NCI-H1105 treated with DMSO at 0.1 percent for 48 hours (cell line): ENCODE measurements at places on chromosomes 3 and 15.

DNA sequence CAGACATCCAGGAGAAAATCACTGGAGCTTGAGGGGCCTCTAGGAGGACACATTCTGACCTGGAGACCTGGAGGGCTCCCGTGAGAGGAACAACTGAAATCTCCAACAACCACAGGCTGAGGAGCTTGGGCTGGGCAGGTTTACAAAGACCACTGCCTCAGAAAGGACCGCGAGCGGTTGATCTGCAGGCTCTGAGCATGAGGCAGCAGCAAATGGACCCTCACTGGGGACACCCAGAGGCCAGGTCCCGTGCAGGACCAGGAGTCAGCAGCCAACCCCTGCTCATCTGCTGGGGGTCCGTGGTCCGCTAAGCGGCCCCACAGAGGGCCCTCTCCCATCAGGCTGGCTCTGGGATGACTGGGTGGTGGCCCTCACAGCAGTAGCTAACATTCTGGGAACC lies 10.5 kb upstream of the EPHB3 start:
- DNase-seq = no peak

GRCh38 chr3:193914602-193915001 lies 221.3 kb upstream of the HES1 start:
- no peak for DNase-seq

- DNase-seq = peak; percentile 16
Measured at GRCh38 chr3:61719278-61719977, 158.1 kb downstream of the PTPRG start.

DNA sequence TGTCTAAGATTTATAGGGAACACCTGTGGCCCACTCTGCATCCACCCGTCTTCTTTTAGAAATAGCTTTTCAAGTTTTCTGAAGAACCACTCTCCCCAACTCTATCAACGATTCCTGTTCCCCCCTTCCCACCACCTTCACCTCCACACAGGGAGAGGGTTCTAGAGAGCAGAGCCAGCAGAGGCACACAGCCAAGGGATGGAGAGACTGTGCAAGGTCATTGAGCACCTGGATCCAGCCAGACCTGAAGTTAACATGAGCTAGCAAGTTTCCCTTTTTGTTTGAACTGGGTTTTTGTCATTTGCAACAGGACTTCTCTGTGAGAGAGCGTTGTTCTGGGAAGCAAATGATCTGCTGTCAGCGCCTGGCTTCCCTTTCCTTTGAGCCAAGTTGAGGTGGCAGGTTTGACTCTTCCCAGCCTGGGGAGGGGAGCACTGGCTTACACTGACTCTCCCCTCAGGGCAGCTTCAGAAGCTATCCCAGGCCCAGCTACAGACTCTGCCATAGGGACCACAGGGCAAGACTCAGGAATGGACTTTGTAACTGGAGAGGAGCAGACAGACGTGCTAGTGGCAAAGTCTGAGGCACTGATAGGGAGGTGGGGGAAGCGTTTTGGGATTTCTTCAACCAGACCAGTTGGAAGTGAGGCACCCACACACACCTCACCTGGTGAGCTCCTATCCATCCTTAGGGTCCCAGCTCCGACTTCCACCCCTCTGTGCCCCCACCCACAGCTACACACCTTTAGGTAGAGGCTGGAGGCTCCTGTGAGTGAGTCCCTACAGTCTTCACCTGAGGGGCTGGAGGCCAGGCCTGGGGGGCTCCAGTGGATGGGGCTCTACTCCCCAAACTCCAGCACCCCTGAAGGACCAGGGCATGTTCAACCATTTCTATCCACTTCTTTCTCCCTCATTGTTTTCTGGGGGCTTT lies 19.4 kb upstream of the PLXNA1 start:
- no peak for DNase-seq

DNA sequence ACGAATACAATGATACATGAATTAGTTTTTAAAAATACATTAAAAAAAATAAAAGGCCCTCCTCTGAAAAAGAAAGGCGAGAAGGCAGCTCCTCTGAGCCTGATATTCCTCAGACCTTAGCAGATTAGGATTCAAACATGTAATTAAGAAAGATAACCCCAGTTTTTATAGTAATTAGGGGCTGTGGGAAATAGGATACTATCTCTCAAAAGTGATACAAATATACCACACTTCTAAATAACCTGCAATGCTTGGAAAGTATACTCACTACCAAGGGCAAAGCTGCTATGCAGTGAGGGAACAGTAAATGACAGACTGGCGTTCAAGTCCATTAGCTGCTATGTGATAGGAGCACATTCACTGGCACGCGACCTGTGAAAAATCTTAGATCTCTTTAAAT lies 445.1 kb downstream of the FOXP1 start:
- DNase-seq = no peak

- DNase-seq = no peak
Measured at GRCh38 chr15:52481915-52482314, 46.8 kb downstream of the MYO5A start.

DNA sequence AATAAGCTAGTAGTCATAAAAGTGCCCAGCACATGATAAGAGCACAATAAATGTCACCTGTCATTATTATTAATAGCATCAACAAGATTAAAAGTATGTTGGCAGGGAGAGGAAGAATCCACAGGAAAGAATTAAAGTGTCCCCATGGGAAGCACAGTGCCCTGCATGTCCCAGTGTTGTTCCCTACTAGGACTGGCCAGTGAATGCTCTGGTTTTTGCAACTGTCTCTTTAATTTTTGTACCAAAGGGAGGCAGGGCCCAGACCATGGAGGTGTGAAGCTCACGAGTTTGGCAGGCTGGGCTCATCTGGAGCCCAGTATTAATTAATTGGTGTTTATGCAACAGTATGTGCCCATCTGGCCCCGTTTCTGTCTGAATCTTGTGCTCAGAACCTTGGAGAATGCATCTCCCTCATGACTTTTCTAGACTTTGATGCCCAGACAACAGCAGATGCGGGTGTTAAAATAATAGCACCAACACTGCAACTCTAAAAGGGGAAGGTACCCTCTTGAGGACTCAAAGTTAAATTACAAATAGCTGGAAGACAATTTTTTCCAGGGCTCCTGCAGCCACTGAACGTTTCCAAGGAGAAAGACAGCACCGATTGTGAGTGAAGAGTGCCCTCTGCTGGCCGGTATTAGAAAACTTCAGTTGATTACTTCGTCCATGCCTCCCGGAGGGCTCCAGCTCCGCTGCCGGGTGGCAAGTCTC lies 71.9 kb upstream of the SPATA12 start:
- DNase-seq = peak; percentile 59

DNA sequence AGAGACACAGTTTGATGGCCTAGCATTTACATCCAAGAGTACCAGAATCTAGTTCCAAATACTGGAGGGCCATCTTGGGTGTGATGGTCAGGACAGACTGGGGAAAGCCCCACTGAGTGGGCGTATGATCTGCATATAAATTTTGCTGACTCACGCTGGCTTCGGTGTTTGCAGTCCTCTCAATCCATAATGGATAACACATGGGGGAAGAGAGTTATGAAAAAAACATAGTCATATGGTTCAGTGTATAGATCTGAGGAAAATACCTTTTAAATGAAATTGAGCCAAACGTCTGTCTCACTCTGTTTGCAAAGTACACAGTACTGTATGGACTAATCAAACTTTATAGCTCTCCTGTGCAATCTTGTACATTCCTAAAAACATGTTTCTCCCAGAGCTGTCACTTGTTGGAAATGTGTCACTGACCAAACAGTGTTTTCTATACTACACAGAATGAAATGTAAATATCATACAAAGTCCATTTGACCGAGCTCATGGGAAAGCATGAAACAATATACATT lies 125.3 kb upstream of the THBS1 start:
- no peak for DNase-seq

DNA sequence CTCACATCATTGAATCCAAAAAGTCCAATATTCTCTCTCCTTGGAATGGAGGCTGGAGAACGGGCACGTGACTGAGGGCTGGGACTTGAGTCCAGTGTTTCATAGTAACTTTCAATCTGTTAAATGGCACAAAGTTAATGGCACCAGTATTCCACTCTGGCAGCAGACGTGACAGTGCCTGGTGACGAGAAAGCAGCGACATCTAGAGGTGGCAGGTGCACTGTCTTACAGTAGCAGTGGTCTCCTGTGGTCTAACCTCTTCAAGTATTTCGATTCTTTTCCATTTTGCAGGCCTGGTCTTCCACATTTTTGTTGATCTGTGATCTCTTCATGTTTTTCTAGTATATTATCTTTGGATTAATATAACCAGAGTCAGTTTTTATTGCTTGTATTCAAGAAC lies 107.1 kb downstream of the OXSM start:
- DNase-seq = no peak

DNA sequence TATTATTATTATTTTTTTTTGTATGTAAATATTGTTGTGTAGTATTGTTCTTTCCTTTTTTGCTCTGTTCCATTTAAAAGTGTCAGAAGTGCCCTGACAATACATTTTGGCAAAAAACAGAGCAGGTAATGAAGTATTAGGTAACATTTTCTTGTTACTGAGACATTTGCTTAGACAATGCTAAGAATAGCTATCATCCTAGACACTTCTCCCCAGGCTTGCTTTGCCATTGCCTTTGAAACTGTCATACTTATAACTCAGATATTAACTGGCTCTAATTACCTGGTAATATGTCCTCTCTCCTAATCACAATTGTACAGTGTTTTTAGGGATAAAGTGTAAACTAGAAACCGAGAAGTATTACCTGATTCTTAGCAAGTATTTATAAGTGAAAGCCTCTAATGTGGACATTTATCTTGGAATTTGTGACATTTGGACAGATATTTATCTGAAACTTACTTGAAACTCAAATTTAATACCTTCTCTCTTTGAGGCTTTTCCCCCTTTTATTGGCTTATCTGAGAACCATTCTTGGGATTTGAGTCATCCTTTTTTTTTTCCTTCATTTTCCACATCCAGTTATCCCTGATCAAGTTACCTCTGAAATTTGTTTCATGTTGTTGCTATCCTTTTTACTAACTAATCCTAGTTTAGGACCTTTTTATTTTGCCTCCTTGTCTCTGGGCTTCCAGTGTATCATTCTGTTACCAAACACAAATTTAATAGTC lies 13.1 kb downstream of the ARIH1 start:
- DNase-seq = no peak

DNA sequence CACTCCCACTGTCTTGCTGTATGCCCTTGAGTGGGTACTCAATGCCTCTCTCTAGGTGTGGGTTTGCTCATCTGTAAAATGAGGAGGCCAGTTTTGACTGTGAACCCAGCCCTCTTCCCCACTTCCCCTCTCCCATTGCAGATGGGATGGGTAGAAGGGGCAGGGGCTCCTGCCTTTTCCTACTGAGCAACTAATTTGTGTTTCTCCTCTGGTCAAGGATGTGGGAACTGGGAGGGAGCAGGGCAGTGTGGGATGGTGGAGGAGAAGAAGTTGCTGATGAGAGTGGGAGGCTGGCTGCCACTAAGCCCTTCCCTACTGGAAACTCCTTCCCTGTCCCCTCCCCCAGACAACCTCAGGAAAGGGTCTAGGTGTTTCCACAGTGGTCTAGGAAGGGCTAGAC lies 20.1 kb upstream of the ANKDD1A start:
- no peak for DNase-seq

DNA sequence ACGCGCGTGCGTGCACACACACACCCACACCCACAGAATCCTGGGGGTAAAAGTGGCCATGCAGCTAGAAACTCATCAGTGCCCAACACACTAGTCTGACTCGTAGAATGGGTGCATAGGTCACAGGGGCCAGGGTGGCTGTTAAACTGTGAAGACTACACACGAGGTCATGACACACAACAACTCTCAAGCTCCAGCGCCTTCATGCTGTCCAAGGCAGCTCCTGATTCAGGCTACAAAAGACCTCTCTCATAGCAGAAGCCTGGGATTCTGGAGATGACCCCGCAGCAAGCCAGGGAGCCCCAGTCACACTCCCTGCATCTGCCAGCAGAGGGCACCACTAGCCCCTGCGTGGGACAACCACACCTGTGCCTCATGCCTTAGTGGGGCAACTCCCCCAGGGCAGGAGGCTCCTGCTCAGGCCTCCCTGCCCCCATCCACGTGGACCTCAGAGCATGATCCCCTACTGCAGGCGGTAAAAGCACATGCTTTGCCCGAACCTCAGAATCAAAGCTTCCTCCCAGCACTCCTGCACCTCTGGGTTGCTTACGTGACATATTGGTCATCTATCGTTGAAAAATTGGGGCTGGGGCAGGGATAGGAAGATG lies 93.1 kb downstream of the LRIG1 start:
- peak; percentile 32 for DNase-seq

DNA sequence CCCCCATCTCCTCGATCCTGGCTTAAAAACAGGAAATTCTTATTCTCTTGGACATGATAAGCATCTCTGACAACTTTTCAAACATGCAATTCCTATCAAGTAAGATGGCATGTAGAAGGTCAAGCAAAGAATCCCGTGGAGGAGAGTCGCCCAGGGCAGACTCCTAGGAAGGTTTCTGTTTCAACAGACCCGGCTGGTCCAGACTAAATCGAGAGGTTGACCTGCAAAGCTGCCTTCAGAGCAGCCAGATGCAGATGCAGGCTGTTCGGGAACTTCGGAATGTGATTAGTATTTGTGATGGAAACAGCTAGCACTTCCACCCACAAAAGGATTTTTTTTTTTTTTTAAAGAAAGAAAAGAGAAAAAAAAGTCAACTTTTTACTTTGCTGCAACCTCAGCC lies 216.8 kb downstream of the NR1D2 start:
- no peak for DNase-seq

DNA sequence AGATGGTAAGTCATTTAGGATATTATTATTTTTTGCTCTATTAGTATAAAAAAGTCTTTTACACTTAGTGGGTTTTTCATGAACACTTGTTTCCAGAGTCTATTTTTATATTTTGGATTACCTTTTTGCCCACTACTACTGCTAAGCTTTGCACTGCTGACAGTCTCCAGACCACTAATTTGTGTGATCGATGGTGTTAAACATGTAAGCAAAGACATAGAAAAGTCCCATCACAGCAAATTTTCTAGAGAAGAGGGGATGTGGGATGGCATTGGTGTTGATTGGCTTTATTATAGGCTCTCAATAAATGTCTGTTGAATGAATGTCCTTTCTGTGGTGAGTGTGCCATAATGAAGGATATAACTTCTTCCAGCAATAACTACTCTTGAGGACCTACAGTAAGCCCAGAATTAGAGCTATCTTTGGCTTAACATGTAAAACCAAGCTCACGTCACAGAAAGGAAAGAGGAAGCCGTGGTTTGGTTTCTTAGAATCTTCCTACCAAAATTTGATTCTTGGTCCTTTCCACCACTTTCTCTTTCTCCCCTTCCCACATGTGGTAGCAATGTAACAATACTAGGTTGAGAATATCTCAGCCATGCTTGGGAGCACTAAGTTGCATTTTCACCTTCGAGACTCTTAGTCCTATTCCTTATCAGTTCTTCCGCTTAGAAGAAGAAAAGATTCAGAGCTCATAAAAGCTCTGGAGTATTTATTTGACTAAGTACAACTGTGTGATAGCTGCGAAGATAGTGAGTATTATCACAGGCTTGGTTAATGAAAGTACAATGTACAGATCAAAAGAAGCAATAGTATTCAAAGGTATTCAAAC lies 90.6 kb upstream of the UMPS start:
- no peak for DNase-seq

DNA sequence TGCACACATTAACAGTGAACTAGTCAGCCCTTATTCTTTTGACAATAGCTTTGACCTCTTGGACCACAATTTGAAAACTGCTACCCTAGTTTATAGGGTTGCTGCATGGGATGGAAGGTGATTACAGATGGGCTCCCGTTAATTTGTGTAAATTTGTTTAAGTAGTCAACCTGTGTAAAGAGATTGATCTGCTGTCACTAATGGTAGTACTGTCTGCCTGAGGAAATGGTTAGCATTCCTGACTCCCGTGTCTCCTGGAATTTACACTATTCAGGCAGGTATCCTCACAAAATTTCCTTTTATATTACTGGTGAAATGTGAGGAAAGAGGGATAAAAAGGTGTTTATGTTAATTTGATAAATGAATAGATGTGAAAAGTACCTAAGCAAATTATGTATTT lies 15.3 kb upstream of the EBLN2 start:
- DNase-seq = no peak
